ENCODE measurements at places on chromosomes 5 and 9. TPM values are rescaled to one million over a fixed set of nuclear protein-coding genes. Genes with fewer than 3 reads are reported as not detected.

SLC25A48 gene
- not detected for total RNA-seq

DNA sequence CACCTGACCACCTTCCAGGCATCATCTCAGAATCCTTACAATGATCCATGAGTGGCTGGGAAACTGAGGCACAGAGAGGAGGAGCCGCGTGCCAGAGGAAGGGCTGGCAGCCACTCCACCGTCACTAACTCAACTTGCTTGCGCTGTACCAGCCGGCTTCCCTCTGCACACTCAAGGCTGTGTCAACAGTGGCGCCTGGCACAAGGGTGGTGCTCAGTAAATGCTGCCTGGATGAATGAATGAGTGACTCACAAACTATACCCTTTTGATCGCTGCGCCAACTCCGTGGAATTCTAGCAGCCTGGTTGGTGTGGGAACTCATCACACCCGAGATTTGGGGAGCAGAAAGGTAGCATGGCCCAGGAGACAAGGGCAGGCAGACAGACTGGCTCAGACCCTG, 21.9 kb downstream of the PRRX2 start:
- H3K27ac ChIP-seq, result no peak overlapping the region
- no peak for DNase-seq
- no peaks in the 10 kb centered on the region for H3K27me3 ChIP-seq
- H3K36me3 ChIP-seq, result no peaks in the 10 kb centered on the region
- no peak overlapping the region for H3K4me3 ChIP-seq
- H3K4me1 ChIP-seq, result no peaks in the 10 kb centered on the region

DNA sequence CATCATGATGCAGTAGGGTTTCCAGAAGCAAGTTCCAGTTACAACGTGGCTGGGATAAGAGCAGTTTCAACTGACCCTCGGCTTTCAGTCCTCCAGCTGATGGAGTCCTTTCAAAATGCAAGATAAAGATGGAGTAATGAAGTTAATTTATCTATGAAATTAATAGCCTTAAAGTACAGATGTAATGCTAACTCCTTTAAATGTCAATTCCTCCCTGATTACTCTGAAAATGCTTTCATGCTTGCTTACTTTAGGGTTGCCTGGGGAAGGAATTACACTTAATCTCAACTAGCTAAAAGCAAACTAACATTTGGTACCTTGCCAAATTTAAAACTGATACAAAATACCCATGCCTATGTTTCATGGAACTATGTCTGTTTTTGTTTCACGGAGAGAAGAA, 178.4 kb downstream of the KIAA0825 start:
- H3K27me3 ChIP-seq, result no peaks in the 10 kb centered on the region
- no peaks in the 10 kb centered on the region for H3K36me3 ChIP-seq
- no peaks in the 10 kb centered on the region for H3K4me1 ChIP-seq
- no peak overlapping the region for H3K4me3 ChIP-seq

PARP8 gene
- total RNA-seq, result 34.5 TPM

DNA sequence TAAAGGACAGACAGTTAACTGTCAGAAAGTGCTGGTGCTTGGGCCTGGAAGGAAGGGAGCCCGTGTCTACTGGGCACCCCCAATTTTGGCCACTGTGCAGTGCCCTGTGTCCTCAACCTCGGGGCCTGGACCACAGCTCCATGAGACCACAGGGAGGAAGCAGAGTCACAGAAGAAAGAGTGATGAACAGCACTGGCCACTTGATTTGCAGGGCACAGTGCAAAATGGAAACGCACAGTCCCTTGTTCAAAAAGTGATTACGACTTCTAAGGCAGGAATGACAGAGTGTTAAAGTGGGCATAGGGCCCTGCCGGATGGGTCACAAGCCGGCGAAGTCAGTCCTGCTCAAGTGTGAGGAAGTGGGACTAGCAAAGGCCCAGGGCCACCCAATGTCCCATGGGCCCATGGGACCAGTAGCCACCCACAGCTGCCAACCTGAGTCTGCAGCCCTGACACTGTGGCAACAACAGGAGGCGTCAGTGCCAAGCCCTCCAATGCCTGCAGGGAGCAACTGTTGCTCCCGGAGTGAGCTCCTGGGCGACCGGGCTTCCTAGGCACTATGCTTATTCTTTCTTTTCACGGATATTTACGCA, 85.4 kb downstream of the ADAMTS2 start:
- no peak overlapping the region for H3K4me3 ChIP-seq
- no peak overlapping the region for H3K27ac ChIP-seq
- no peaks in the 10 kb centered on the region for H3K36me3 ChIP-seq

- H3K27me3 ChIP-seq, result no peaks in the 10 kb centered on the region
- H3K4me1 ChIP-seq, result no peaks in the 10 kb centered on the region
- H3K4me3 ChIP-seq, result no peak overlapping the region
- H3K36me3 ChIP-seq, result no peaks in the 10 kb centered on the region
- no peak overlapping the region for H3K27ac ChIP-seq
These were observed 85.2 kb downstream of the CFAP95 start for GRCh38 chr9:69905851-69906250.

CBY3 gene
- not detected for total RNA-seq

DNA sequence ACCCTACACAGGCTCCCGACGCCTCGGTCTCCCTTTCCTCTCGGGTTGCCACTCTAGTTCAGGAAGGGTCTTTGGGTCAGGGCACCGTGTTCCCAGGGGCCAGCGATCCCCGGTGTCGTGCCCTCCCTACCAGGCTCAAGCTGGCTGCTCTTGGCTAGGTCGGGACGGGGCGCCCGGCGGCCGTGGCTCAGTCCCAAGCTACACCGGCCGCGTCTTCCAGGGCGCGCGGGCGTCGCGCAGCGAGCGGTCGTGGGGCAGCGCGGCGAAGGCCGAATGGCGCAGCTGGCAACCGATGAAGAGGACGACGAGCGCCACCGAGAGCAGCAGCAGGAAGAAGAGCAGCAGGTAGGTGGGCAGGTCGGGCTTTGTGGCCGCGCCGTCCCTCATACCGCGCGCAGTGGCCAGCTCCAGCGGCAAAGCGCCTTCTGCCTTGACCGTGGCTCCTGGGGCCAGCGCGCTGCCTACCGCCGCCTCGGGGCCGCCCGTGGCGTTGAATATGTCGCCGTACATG, 892 bp downstream of the SMIM32 start:
- H3K27ac ChIP-seq, result no peak overlapping the region
- H3K4me3 ChIP-seq, result no peak overlapping the region
- no peaks in the 10 kb centered on the region for H3K27me3 ChIP-seq
- no peaks in the 10 kb centered on the region for H3K4me1 ChIP-seq
- H3K36me3 ChIP-seq, result no peaks in the 10 kb centered on the region
- no peak for DNase-seq

DNA sequence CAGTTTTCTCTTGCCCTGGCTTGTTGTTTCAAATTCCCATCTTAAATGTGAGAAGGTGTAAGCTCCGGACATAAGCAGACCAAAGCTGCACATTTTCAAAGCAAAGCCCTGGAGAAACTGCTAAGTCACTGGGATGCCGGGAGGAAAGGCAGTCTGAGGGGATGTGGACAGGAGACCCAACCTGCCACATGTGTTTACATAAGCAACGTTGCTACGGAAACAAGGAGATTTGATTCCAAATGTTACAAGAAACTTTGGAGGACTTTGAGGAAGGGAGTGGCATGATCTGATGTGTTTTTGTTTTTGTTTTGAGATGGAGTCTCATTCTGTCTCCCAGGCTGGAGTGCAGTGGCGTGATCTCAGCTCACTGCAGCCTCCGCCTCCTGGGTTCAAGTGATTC, 25.7 kb upstream of the INSYN2B start:
- no peak overlapping the region for H3K27ac ChIP-seq
- peaks cover 13% of the 10 kb centered on the region for H3K36me3 ChIP-seq
- DNase-seq, result no peak

GRCh38 chr5:106321242-106321641, 1349.5 kb downstream of the EFNA5 start:
- no peaks in the 10 kb centered on the region for H3K27me3 ChIP-seq
- H3K4me1 ChIP-seq, result no peaks in the 10 kb centered on the region
- H3K4me3 ChIP-seq, result no peak overlapping the region
- H3K27ac ChIP-seq, result no peak overlapping the region
- H3K36me3 ChIP-seq, result no peaks in the 10 kb centered on the region

- no peak overlapping the region for H3K27ac ChIP-seq
- H3K4me1 ChIP-seq, result peaks cover 42% of the 10 kb centered on the region
- no peaks in the 10 kb centered on the region for H3K27me3 ChIP-seq
- DNase-seq, result no peak
These were observed 98.4 kb downstream of the NLN start for GRCh38 chr5:65820373-65820772.

GRCh38 chr5:30331534-30331933, 862.0 kb upstream of the CDH6 start:
- no peak for DNase-seq
- H3K27me3 ChIP-seq, result no peaks in the 10 kb centered on the region
- no peaks in the 10 kb centered on the region for H3K4me1 ChIP-seq
- no peak overlapping the region for H3K27ac ChIP-seq
- no peaks in the 10 kb centered on the region for H3K36me3 ChIP-seq

DNA sequence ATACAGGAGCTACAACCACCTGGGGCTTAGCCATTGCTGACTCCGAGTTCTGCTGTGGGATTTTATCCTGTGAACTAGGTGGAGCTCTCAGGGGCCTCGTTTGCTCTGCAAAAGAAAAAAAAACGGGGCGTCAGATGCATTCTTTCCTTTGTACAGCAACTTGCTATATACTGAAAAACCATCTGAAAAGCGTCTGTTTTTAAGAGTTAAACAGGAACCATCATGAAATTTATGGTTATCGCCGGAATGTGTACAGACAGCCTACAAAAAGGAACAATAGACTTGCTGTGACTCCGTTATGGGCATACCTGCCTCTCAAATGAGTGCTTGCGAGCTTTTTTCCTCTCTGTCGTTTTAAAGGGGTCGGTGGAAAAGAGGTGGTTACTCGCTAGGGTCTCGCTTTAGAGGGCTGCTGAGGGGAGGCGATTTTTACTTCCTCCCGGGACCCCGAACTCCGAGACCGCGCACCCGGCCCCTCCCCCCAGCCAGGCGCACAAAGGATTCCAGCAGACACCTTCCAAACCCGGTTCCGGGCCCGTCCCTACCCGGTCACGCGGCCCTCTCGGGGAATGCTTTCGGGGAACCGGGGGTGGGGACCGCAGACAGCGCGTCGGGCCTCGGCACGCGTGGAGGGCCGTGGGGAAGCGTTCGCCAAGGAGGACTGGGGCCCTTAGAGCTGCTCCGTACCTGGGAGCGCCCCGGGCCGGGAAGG, 826 bp downstream of the PAIP1 start:
- no peak for DNase-seq
- peak overlapping the region; percentile 94 for H3K4me3 ChIP-seq
- H3K27me3 ChIP-seq, result no peaks in the 10 kb centered on the region
- H3K36me3 ChIP-seq, result no peaks in the 10 kb centered on the region
- H3K27ac ChIP-seq, result peak overlapping the region; percentile 87

DNA sequence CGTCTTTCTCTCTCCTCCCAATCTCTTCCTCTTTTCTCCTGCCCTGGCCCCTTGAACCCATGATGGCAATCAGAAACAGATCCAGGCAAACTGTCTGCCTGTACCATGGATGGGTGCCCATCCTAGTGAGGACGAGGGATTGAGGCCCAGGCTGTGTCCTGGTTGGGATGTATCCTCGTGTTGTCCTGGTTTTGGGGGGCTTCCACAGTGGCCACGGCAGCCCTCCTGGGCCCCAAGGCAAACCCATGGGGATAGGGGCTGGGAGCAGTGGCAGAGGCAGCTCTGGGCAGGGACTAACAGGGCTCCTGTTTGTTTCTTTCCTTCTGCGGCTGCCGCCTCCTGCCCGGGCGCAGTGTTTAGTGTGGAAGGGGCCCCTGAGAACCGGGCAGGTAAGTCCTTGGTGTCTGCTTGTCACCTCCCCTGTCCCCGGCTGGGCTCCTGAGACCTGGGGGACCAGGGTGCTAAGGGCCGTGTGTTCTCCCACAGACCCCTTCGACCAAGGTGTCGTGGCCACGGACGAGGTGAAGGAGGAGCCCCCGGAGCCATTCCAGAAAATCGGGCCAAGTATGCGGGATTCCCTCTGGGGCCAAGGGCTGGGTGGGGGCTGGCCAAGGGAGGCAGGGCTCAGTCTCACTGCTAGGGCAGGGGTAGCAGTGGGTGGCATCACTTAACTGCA, 70.0 kb downstream of the AMBP start:
- no peaks in the 10 kb centered on the region for H3K36me3 ChIP-seq
- H3K27me3 ChIP-seq, result no peaks in the 10 kb centered on the region
- H3K27ac ChIP-seq, result no peak overlapping the region
- no peak for DNase-seq

- H3K4me3 ChIP-seq, result no peak overlapping the region
- no peaks in the 10 kb centered on the region for H3K4me1 ChIP-seq
- peak; percentile 7 for DNase-seq
- no peaks in the 10 kb centered on the region for H3K27me3 ChIP-seq
- H3K27ac ChIP-seq, result no peak overlapping the region
- no peaks in the 10 kb centered on the region for H3K36me3 ChIP-seq
These were observed 276.3 kb downstream of the SAXO1 start for GRCh38 chr9:18756712-18757125.

TSC1 gene
- total RNA-seq, result 25.4 TPM

DNA sequence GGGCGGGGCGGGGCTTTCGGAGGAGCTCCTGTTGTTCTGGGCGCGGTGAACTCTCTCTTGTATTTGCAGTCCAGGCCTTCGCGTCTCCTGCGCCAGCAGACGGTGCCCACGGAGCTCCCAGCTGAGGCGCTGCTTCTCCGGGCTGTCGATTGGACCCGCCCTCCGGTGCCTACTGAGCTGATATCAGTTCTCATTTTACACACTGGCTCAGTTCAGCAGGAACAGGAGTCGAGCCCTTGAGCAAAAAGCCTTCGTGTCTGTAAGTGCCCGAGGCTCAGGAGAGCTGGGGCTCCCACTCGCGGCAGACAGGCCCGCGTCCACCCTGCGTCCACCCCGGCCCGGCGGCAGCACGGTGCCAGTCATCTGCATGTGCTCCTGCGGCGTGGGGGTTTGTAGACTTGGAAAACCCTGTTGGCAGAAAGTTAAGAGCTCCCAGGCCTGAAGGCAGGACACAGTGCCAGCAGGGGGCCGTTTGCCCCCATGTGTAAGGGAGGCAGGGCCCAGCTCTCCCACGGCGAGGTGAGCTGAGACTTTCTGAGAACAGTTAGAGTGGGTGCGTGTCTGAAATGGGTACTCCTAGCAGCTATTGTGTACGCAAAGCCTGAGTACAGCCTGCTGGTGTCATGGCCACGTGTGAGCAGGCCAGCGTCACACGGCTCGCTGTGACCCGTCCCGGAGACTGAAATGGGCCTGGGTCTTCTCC, 231.5 kb downstream of the FANCC start:
- H3K4me1 ChIP-seq, result no peaks in the 10 kb centered on the region
- DNase-seq, result no peak
- H3K4me3 ChIP-seq, result no peak overlapping the region
- peaks cover 2% of the 10 kb centered on the region for H3K36me3 ChIP-seq
- H3K27me3 ChIP-seq, result no peaks in the 10 kb centered on the region

- no peaks in the 10 kb centered on the region for H3K4me1 ChIP-seq
- H3K4me3 ChIP-seq, result no peak overlapping the region
- DNase-seq, result no peak
- no peak overlapping the region for H3K27ac ChIP-seq
- H3K36me3 ChIP-seq, result no peaks in the 10 kb centered on the region
- H3K27me3 ChIP-seq, result no peaks in the 10 kb centered on the region
These were observed 81.3 kb downstream of the OXCT1 start for GRCh38 chr5:41788941-41789368.

CKMT2 gene
- total RNA-seq, result not detected
